Stimulated activated CD8-positive, alpha-beta memory T cell treated with anti-CD3 and anti-CD28 coated beads, Interleukin-4, amount 100 ng/mL, for 4 hours (primary cell): ENCODE measurements at places on chromosomes 5 and 9.

DNA sequence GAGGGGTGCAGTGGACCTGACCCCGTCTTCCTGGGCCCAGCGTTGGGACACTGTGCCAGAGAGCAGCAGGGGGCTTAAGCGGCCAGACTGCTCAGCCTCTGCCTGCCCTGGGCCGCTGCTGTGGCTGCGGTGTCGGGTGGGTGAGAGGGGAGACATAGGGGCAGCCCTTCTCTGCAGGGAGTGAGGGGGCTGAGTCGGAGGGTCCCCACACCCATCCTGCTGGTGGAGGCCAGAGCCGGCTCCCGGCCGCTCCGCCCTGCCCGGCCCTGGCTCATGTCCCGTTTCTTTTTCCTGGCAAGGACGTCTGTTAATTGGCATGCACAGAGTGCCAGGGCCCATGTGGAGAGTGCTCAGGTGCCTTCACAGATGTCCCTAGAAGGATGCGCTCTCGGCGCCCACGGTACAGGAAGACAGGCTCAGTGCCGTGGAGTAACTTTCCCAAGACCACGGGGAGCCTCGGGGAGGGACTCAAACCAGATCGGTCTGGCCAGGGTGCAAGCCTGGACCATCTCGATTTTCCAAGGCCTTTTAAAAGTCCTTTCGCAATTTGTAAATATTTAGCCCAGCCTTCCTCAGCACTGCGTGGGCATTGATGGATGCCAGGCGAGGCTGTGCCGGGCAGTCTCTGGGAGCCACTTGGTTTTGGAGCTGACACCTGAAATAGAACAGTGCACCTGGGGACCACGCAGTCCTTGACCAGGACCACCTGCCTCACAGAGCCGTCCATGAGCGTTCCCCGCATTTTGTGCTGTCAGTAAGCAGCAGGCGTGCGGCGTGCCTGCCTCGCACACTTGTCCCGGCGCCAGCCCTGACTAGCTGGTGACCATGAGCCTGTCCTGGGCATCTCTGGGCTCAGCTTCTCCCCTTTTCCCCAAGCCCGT, 60.9 kb downstream of the RXRA start:
- DNase-seq = no peak

- no peak for DNase-seq
Measured at GRCh38 chr9:94150890-94151650, 66.8 kb downstream of the PTPDC1 start.

GRCh38 chr9:131781069-131781468, 41.2 kb upstream of the RAPGEF1 start:
- DNase-seq = no peak

DNA sequence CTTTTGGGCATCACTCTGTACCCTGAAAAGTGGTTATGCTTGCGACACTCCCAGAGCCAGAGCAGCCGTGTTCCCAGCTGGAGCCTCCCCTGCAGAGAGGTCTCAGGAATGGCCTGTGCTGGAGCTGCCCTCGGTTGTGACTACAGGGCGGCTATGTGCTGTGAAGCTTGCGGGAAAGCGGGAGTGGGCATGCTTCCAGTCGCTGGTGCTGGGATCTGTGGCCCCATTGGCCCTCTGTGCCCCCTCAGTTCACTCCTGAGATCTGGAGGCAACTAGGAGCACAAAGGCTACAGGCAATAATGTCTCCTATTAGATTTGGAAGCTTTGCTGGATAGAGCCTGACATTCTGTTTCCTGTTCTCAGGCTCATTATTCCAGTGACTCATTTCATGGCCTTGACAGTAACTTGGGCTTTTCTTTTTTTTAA, 56.9 kb downstream of the GPR107 start:
- no peak for DNase-seq

DNA sequence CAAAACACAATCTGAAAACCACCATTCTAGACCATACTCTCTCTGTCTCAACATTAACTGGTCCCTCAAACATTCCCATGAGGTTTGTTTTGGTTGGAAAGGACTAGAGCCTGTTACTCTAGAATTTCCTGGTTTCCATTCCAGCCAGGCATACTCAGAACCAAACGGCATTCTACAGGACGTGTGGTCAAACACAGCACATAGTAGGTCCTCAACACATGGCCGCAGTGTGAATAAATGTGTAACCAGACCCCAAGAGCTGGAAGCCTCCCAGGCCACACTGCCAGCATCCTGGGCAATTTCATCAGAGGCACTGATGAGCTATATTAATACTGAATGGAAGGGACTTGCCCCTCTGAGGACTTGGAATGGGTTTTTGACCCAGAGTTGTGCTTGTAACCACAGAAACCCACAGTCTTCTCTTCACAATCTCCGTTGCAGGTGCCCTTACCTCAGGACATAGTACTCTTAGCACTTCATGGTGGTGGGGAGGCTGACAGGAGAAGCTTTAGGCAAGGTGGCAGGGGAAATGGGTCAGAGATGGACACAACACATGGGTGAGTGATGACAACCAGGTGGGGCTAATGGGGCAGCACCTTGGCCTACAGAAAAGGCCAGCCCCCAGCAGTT, 66.0 kb downstream of the ZNF366 start:
- DNase-seq = no peak

- DNase-seq = no peak
Measured at GRCh38 chr9:102844716-102845115, 150.4 kb upstream of the CYLC2 start.

DNA sequence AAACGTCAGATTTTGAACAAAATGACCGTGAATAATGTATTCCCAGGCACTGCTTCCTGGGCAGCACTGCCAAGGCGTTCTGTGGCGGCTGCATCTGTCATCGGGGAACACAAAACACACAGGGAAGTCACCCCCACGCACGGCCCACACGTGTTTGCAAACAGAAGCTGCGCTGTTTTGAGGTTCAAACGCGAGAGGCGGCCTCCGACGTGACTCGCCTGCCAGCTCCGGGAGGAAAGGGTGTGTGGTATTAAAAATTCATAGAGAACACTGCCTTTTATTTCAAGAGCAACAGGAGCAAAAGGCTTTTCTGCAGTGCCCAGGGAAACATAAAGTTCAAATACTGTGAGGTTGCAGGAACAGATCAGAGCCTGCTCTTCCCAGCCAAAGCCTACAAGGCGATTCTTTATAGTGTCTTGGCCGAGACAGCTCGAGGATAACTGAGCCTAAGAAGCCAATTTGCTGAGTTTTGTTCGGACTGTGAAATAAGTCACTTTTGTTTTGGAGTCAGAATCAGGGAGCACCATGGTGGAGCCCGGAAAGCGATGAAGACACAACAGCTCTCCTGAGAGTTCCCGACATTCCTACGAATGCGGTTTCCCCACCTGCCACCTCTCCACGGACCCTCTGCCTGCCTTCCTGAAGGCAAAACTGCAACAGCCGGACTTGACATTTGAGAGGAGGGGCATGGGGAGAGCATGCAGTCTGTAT, 115.3 kb upstream of the IRX2 start:
- DNase-seq = no peak

DNA sequence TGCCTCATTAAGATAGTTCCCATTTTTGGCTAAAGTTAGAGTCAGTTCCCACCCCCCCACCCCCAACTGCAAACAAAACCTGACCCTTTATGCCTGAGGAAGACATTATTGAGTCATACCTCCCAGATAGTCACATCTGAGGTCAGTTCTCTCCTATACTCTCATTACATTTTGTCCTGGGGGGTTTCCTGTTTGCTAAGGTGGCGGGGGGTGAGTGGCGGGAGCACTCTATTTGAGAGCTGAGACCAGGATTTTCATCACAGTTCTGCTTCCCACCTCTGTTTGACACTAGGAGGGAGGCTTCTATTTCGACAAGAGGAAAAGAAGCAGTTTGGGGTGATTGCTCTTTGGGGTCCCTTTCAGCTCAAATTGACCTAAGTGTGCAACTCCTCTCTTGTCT, 59.4 kb upstream of the ICE1 start:
- no peak for DNase-seq

GRCh38 chr9:110308633-110309038, 29.0 kb downstream of the TXNDC8 start:
- DNase-seq = no peak

DNA sequence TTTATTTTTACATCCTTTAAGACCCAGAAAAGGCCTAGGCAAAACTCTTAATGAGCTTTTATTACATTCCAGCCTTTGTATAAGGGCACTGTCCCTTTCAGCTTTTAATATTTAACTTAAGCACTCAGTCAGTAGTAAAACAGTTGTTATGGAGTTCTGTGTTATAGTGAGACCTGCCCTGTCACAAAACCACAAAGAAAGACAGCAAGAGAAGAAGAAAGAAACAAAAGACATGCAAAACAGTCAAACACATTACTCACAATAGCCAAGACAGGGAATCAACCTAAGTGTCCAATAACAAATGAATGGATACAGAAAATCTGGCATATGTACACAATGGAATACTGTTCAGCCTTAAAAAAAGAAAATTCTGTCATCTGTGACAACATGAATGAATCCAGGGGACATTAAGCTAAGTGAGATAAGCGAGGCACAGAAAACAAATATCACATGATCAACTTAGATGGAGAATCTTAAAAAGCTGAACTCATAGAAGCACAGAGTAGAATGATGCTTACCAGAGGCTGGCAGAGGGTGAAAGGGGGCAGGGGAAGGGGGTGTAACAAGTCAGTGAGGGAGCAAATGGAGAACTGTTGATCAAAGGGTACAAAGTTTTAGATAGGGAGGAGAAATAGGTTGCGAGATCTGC, 63.8 kb upstream of the CCNG1 start:
- DNase-seq = no peak

DNA sequence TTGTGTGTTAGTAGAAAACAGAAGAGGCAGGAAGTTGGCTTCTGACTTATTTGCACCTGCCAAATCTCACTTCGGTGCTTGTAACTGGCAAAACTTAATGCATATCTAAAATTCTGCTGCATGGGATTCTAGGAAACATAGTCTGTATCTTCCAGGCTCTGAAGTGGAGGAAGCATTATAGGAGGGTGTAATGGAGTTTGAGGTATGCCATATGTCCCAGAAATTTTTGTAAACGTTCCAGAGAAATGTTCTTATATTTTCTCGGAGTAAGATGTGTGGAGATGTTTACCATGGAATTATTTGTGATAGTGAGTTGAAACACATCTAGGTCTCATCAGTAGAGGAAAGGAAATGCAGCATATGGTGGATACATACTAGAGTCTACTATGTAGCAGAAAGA, 1329.0 kb upstream of the NUDT12 start:
- no peak for DNase-seq

DNA sequence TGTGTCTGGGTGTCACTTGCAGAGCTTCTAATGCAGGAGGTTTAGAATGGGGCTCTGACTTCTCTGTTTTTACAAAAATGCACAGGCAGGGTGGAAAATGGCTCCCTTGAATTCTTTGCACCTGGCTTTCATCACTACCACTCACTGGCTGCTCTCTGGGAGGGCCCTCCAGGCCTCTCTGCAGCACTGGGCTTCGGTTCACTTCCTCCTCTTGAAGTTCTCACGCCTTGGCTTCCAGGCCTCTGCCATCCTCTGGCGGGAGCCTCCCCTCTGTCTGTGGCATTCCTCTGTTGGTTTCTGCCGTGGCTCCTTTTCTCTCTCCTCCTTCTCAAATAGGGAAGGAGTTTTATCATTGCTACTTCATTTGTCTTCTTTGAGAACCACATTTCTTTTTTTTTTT, 2.8 kb upstream of the PRLR start:
- no peak for DNase-seq

DNA sequence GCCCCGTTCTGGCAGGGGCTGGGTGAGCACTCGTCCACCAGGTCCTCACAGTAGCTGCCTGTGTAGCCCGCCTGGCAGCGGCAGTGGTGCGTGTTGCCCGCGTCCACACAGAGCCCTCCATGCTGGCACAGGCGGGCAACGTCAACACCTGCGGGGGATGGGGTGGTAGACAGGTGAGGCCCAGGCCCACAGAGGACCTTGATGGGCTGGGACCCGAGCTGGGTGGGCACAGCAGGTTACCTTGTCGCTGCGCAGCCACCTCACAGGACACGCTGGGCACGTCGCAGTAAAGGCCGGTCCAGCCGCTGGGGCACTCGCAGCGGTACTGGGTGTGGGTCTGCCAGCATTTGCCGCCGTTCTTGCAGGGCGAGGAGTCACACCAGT, 25.1 kb upstream of the SEC16A start:
- DNase-seq = no peak

DNA sequence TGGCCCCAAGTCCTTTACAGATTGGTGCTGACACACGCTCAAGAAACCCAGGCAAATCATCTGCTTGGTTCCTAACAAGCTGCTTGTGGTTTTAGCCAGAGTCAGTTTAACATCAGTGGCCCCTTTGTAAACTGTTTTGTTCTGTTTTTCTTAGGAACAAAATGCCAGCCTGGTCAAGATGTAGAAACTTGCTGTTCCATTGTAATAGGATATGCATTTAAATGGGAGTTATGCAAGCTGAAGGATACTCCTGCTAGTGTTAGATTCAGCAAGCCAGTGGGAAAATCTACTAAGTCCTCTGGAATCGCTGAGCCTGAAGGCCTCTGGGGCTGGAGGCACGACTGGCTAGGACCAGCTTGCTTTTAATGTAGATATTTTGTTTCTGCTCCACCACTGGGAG, 391.1 kb downstream of the TLE4 start:
- no peak for DNase-seq

DNA sequence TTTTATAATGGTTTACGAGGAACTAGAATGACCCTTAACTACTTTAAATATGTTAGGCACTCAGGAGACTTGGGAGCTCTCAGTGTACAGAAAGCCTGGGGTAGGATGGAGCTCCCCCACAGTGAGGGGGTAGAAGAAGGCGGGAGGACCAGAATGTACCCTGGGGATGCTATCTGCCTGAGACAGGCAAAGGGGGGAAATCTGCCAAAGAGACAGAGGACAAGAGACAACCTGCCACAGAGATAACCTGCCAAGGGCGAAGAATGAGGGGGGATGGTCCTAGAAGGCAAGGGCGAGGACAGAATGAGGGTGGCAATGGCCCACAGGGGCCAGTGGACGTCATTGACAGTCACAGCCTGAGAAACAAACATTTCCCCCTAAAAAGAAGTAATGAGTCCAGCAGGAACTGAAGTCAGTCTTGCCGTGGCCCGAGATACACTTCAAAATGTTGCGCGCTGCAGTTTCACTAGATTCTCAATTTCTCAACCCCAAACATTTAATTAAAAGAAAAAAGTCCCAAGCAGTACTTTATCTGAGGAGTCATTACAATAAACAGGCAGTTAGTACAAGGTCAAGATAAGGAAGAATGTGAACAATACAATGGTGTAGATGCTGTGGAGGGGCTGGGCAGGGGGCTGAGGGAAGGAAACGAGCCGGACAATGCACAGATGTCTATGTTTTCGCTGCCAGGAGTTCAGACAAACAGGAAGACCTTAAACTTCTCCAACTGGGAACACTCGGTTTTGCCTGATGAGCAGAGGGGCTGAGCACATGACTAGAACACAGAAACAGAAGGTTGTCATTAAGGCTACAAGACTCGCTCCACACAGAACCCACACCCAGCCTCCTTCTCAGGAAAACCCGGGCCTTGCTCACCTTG, 125.0 kb downstream of the LHFPL2 start:
- DNase-seq = no peak

DNA sequence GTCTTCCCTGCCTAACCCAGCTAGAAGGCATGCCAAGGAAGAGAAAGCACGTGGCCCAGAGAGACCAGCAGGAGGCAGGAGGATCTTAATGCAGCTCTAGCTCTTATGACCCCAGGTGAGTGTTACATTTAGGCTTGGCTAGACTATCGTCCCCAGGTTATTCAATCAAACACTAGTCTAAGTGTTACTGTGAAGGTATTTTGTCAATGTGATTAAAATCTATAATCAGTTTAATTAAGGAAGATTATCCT, 483.7 kb downstream of the BNC2 start:
- no peak for DNase-seq

- no peak for DNase-seq
Measured at GRCh38 chr9:11549311-11549794, 936.6 kb upstream of the PTPRD start.

GRCh38 chr9:132609184-132609583, 26.8 kb downstream of the BARHL1 start:
- no peak for DNase-seq
